ENCODE measurements at places on chromosomes 11 and 22. TPM values are rescaled to one million over a fixed set of nuclear protein-coding genes. Genes with fewer than 3 reads are reported as not detected.

DNA sequence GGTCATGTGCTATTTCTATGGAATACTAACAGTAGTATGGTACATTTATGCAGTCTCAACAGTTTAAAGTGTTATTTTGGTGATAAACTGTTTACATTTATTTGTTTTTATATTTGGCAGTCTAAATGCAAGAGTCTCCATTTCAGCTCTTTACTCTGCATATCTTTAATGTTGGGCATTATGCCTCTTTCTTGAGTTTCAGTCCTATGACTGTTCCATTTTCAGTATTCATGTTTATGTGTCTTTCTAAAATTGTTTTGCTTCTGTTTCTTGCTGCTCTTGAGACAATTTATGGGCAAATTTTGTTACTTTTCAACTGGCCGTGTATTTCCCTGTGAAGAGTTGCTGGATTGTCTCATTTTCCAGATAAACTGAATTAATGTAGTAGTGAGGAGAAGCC, 6.6 kb upstream of the RAB30 start:
- DNase-seq = no peak
- peaks cover 7% of the 10 kb centered on the region for H3K4me1 ChIP-seq
- no peaks in the 10 kb centered on the region for H3K27me3 ChIP-seq
- no peak overlapping the region for H3K27ac ChIP-seq
- no peak overlapping the region for H3K4me3 ChIP-seq

- peak; percentile 58 for DNase-seq
- H3K27me3 ChIP-seq = peaks cover 4% of the 10 kb centered on the region
- no peak overlapping the region for H3K27ac ChIP-seq
- H3K4me3 ChIP-seq = peak overlapping the region; percentile 56
- no peaks in the 10 kb centered on the region for H3K36me3 ChIP-seq
These were observed 13.1 kb upstream of the TCF20 start for GRCh38 chr22:42283278-42284201.

GRCh38 chr11:63592975-63593395, 21.2 kb downstream of the PLAAT3 start:
- H3K36me3 ChIP-seq = no peaks in the 10 kb centered on the region
- H3K27ac ChIP-seq = no peak overlapping the region
- peak; percentile 56 for DNase-seq
- H3K4me1 ChIP-seq = no peaks in the 10 kb centered on the region

GRCh38 chr22:46714550-46714949, 23.5 kb downstream of the CERK start:
- H3K4me3 ChIP-seq = no peak overlapping the region
- H3K4me1 ChIP-seq = peaks cover 7% of the 10 kb centered on the region
- H3K27me3 ChIP-seq = no peaks in the 10 kb centered on the region
- peak; percentile 54 for DNase-seq
- H3K36me3 ChIP-seq = peaks cover 36% of the 10 kb centered on the region

GRCh38 chr22:27194096-27194748, 536.8 kb downstream of the MIAT start:
- H3K27me3 ChIP-seq = no peaks in the 10 kb centered on the region
- H3K27ac ChIP-seq = no peak overlapping the region
- H3K4me3 ChIP-seq = no peak overlapping the region
- no peaks in the 10 kb centered on the region for H3K36me3 ChIP-seq

DNA sequence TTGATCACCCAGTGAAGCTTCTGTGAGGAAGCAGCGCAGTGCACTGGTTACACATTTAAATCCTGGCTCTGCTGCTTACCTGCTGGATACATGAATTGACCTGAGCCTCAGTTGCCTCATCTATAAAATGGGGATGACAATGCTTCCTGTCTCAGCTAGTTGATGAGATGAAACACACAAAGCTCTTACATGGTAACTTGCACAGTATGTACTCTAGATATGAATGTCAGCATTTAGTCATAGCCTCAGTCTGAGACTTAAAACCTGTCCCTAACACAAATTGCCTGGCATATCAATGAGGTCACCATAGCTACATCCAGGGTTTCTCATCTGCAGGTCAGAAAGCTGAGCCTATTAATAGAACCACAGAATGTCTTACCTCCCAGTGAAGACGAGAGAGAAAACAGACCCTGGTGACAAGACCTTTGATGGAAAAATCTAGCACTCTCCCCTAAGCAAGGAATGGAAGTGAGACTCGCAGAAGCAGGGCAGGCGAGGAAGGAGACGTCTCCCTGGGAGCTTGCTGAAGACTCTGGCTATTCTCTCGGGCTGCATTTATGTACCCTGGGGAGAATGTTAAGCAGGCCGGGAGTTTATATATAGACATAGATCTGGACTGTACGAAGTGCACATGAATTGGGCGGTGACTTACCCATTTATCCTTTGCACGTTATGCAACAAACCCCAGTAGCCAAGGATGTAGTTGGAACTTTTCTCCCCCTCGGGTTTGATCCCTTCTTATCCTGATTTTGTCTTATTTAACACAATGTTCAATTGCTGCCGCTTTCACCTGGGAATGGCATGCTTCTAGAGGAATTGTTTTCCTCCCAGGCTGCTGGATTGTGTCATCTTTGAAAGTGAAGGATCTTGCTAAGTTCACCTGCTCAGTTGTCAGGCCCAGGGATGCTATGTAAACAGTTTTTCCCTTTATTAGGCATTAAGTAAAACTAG, 18.0 kb downstream of the SDHAF2 start:
- peaks cover 14% of the 10 kb centered on the region for H3K36me3 ChIP-seq
- H3K4me3 ChIP-seq = no peak overlapping the region
- no peaks in the 10 kb centered on the region for H3K27me3 ChIP-seq
- DNase-seq = peak; percentile 46
- peaks cover 18% of the 10 kb centered on the region for H3K4me1 ChIP-seq
- H3K27ac ChIP-seq = no peak overlapping the region

DNA sequence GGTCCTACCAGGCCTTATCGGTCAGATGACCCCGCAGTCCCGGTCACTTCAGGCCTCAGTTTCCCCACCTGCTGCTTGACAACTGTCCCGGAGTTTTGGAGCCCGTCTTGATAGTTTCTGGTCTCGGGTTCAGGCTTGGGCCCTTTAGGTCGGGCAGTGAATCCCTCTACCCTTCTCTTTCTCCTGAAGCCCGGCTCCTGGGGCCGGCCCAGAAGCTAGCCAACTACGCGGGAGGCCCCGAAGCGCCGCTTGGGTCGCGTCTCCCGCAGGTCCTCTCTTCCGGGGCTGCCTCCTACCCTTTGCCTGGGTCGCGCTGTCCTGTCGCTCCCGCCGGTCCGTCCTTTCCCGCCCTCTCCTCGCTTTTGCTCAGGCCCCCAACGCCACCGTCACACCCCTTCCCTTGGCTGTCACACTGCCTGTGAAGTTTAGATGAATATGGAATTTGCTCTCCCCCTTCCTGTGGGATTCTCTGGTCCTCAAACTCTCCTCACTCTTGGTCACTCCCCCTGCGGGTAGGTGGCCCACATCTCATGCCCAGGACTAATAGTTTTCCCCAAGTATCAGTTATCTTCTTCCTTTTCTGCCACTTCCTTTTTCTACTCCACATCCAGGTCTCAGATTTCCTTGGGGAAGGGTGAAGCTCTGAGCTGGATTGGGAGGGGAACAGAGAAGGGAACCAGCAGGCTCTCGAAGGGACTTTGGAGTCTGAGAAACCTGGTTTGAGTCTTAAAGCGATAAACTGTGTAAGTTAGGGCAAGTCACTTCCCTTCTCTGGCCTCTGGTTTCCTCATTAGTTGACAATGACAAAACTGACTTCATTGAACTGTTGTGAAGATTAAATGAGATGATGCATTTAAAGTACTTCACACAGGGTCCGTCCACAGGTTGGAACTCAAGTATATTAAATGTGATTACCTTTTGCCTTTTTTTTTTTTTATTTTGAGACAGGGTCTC, 790 bp downstream of the RAB1B start:
- H3K4me3 ChIP-seq = peak overlapping the region; percentile 96
- peaks cover 10% of the 10 kb centered on the region for H3K36me3 ChIP-seq
- peak; percentile 62 for DNase-seq
- peak overlapping the region; percentile 91 for H3K27ac ChIP-seq
- 0 out of 2 replicates have a peak, but pooled peaks cover 7% of the 10 kb centered on the region for H3K4me1 ChIP-seq

GRCh38 chr11:66051371-66051765, 796 bp upstream of the SF3B2 start:
- no peaks in the 10 kb centered on the region for H3K27me3 ChIP-seq
- H3K27ac ChIP-seq = peak overlapping the region; percentile 80
- H3K4me3 ChIP-seq = peak overlapping the region; percentile 97
- DNase-seq = no peak

DNA sequence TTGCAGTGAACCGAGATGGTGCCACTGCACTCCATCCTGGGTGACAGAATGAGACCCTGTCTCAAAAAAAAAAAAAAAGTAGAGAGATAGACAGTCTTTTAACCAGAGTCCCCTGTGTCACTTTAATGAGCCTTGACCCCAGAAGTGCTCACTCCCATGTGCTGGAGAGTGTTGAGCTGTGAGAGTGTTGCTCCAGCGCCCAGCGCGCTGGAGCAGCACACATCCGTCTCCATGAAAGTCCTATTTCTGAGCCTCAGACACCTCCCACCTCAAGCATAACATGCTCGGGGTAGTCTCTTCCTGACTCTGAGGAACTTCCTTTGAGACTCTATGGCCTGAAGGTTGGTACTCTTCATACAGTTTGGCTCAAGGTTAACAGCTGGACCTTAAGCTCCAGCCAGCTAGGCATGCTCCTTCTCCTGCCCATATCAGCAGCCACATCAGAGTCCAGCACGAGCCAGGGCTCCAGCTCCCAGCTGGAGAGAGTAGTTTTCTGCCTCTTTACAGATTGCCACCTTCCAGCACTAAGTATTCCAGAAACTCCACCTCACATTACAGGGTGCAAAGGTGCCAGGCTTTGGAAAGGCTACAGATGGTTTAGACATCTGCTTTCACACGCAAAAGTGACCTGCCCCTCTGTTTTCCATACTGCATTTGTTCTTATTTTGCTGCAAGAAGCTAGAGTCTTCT, 29.4 kb upstream of the UBASH3B start:
- DNase-seq = no peak
- H3K4me3 ChIP-seq = no peak overlapping the region
- H3K27ac ChIP-seq = no peak overlapping the region
- no peaks in the 10 kb centered on the region for H3K27me3 ChIP-seq
- H3K4me1 ChIP-seq = peaks cover 4% of the 10 kb centered on the region

- H3K27me3 ChIP-seq = no peaks in the 10 kb centered on the region
- no peak for DNase-seq
- H3K27ac ChIP-seq = no peak overlapping the region
- H3K36me3 ChIP-seq = 0 out of 2 replicates have a peak, but pooled peaks cover under 1% of the 10 kb centered on the region
- peaks cover 19% of the 10 kb centered on the region for H3K4me1 ChIP-seq
- H3K4me3 ChIP-seq = no peak overlapping the region
These were observed 17.2 kb upstream of the C1QTNF4 start for GRCh38 chr11:47611348-47611794.

DNA sequence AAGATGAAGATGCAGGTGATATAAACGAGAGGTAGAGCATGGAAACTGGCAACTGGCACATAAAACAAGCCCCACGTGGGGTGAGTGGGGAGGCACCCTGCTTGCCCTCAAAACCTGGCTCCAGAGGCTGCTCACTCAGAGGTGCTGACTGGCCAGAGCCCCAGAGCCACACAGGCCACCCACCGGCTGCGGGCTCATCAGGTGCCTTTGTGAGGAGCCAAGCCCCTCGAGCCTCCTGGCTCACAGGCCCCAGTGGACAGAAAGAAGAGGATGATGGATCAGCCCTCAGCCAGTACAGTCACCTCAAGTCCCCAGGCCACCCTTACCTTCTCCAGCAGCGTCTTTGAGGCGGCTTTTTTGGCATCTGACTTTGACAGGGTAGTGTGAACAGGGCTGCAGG, 6.2 kb downstream of the CHID1 start:
- DNase-seq = no peak
- H3K36me3 ChIP-seq = peaks cover 4% of the 10 kb centered on the region
- H3K4me3 ChIP-seq = no peak overlapping the region
- no peak overlapping the region for H3K27ac ChIP-seq
- H3K4me1 ChIP-seq = 0 out of 2 replicates have a peak, but pooled peaks cover 2% of the 10 kb centered on the region

DNA sequence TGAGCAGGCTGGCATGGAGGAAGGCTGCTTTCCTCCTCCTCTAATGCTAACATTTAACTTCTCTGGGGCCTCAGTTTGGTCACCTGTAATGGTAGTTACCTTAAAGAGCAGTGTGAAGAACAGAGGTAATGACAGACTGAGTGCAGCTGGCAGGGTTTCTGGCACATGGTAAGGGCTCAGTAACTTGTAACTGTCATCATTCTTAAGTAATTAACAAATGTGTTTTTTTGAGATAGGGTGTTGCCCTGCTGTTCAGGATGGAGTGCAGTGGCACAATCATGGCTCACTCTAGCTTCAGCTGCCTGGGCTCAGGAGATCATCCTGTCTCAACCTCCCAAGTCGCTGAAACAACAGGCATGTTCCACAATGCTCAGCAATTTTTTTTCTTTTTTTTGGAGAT, 242.0 kb upstream of the SYN3 start:
- DNase-seq = no peak
- H3K27ac ChIP-seq = no peak overlapping the region
- no peaks in the 10 kb centered on the region for H3K36me3 ChIP-seq
- no peak overlapping the region for H3K4me3 ChIP-seq
- no peaks in the 10 kb centered on the region for H3K27me3 ChIP-seq

DNA sequence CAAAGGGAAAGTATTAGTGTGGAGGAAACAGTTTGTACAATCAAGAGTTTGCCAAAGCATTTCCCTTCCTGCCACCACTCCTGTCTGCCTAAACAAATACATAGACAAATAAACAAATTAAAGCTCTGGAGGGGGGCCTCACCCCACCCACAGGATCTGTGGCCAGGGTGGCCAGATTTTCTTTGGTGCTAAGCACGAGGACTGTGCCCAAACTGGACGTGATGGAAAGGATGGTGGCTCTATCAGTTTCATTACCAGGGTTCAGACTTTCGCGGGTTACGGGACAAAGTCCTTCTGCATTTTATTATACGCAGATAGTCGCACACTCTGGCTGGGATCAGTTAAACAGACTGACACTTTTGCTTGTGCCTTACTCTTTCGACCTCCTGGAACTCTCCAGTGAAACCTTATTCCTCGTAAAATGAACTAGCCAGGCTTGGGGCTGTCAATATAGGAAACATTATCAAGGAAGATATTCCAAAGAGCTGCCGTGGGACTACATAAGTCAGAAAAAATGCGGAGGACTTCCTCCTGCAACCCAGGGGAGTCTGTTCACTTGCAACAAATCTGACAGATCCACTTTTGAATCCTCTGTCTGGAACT, 11.2 kb downstream of the BARX2 start:
- no peak overlapping the region for H3K27ac ChIP-seq
- no peak overlapping the region for H3K4me3 ChIP-seq
- no peaks in the 10 kb centered on the region for H3K4me1 ChIP-seq
- DNase-seq = peak; percentile 3

- H3K4me3 ChIP-seq = no peak overlapping the region
- no peak overlapping the region for H3K27ac ChIP-seq
- no peak for DNase-seq
- H3K36me3 ChIP-seq = no peaks in the 10 kb centered on the region
- peaks cover 37% of the 10 kb centered on the region for H3K4me1 ChIP-seq
These were observed 48.2 kb downstream of the UBASH3B start for GRCh38 chr11:122703541-122704272.

DNA sequence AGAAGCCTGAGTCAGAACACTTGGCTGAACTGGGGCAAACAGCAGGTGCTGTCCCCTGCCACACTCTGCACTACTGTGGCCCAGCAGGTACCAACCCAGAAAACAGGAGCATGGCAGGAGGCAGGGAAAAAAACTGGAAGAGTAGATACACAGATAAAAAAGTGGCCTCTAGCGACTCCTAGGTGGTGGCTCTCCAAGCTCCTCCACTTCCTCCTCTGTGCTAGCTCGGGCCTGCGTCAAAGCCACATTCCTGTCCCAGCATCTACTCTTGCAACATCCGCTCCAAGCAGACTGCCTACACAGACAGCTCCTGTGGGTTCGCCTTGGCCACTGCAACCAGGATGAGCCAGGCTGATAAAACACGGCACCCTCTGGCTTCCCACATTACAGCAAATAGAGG, 6.9 kb downstream of the OR8B12 start:
- no peaks in the 10 kb centered on the region for H3K36me3 ChIP-seq
- no peaks in the 10 kb centered on the region for H3K27me3 ChIP-seq
- DNase-seq = peak; percentile 38
- H3K27ac ChIP-seq = no peak overlapping the region
- H3K4me1 ChIP-seq = no peaks in the 10 kb centered on the region
- H3K4me3 ChIP-seq = no peak overlapping the region

OR51E1 gene
- total RNA-seq = not detected

CARNS1 gene
- total RNA-seq = 0.38 TPM

CATSPERZ gene
- total RNA-seq = not detected
